Activated T-cell treated with anti-CD3 and anti-CD28 coated beads, Interleukin-2, amount 50 U/mL, for 24 hours (primary cell): ENCODE measurements at places on chromosomes 6 and 20.

DNA sequence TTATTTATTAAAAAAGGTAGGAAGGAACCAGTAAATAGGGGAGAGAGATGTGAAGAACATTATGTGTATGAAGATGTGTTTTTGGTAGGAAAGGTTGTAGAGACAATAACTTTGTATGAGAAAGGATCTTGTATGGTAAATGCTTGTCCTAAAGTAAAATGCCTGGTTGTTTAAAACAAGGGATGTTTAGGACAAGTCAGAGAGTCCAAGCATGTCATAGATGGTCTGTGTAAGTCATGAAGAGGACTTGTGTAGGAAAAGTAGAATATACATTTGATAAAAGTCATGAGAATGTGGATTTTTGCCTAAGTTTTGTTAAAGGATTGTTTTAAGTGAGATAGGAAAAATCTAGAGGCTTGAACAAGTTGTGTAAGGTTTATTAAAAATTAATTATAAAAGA, 325.1 kb downstream of the CDH26 start:
- DNase-seq = no peak

DNA sequence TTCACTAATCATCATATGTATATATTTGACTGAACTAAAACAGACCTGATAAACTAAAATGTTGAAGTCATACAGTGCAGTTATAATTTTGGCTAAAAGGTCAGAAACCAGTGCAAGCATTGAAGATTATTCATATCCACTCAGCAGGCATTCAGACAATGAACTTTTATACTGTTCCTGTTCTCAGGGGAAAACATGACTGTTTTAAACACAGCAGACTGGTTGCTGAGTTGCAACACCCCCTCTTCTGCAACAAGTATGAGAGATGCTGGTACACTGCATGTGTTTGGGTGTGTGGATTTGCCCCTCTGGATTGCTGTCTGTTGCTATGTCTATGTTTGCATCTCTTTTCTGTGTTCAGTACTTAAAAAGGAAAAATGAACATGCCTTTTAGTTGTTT, 206.8 kb downstream of the EYA4 start:
- DNase-seq = no peak

- DNase-seq = no peak
Measured at GRCh38 chr20:35200267-35200666, 26.2 kb upstream of the MMP24 start.

GRCh38 chr20:56439771-56440291, 27.8 kb downstream of the CASS4 start:
- peak; percentile 44 for DNase-seq

GRCh38 chr6:128981716-128982115, 98.8 kb downstream of the LAMA2 start:
- no peak for DNase-seq

DNA sequence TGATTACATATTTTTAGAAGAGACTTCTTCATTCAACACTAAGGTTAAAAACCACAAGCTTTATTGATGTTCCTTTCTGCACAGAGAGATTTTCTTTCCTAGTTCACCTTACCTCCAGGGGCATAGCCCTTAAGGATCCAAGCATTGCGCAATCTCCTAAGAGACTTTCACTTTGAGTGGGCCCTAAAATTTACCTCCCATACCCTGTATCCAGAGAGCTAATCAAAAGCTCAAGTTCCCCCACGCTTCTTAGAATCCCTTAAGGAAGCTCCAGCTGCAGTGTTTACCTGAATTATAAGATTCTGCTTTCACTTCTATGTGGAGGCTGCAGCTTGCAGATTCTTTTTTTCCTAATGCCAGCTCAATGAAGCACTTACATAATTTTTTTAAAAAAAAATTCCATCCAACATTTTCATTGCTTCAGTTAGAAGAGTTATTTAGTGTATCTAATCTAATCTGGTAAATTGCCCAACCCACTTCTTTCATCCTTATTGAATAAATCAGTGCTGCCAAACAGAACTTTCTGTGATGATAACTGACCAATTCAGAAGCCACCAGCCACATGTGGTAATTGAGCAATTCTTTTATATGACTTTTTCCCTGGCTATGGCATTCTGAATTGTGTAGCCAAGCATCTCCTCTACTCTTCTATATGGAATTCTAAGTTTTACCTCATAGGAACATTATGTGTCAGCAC, 24.6 kb upstream of the SPTLC3 start:
- DNase-seq = no peak

- peak; percentile 84 for DNase-seq
Measured at GRCh38 chr20:41692479-41693135, 74.4 kb upstream of the CHD6 start.

DNA sequence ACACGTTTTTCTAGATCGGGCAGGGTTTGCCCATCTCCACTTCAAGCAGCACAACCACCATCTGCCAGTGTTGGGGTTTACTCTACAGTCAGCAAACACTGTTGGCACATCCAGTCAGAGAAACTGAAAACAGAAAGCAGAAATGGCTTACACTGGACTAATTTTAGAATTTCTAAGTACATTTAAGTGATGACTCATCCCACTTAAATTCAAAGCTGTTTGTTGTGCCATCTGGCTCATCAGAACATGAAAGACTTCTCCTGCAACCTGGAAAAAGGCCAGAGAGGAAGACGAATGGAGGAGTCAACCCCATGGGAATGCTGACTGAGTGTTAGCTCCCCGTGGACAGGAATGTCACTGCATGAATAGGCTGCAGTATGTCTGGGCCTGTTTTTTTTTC, 21.8 kb downstream of the FAM209B start:
- no peak for DNase-seq

- no peak for DNase-seq
Measured at GRCh38 chr6:138442663-138443062, 38.6 kb downstream of the HEBP2 start.

- no peak for DNase-seq
Measured at GRCh38 chr6:114520976-114521375, 178.2 kb upstream of the HS3ST5 start.

- no peak for DNase-seq
Measured at GRCh38 chr6:13074415-13075140, 253.8 kb downstream of the TBC1D7 start.

GRCh38 chr6:73679009-73679408, 17.0 kb upstream of the CD109 start:
- no peak for DNase-seq

DNA sequence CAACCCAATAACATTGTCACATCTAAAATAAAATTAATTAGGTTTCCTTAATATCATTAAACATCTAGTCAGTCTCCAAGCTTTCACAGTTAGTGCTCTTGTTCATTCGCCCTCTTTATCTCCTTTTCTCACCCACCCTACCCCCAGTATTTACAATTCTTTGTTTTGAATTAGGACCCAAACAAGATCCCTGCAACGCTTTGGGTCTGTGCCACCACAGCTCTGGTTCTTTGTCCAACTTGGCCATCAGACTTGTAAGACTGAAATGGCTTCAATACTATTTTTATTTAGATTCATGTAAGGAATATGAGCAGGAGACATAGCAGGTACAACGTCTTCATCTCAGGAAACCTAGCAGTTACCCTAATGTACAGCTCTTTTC, 276.5 kb downstream of the CDKAL1 start:
- no peak for DNase-seq

- DNase-seq = no peak
Measured at GRCh38 chr20:49507741-49508434, 25.4 kb upstream of the KCNB1 start.

DNA sequence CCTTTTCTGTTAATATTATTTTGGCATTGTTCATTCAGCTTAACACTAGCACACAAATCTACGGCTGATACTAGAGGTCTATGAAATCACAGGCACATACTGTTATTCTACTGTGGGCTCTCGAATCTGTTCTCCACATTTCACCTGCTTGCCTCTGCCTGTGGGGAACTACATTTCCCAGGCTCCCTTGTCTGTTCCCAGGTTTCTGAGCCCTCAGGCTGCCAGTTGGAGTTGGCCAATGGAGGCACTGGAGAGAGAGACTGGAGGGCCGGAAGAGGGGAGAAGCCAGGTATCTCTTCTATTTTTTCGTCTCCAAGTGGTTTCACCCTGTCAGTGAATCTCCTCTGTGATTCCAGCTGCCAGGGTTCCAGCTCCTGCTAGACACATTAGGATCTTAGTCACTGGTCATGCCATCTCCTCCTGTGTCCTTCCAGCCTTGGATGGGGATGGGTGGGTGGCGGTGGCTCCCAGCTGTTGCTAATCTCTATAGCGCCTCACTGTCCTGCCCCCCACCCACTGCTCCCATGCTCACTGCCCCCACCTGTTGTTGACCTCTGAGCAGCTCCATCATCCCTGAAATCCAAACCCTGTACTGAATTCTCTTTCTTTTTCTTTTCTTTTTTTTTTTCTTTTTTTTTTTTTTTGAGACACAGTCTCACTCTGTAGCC, 188.2 kb downstream of the LRFN2 start:
- peak; percentile 11 for DNase-seq
